ENCODE measurements at places on chromosomes 1 and 21. TPM values are rescaled to one million over a fixed set of nuclear protein-coding genes. Genes with fewer than 3 reads are reported as not detected.

The C1orf56 gene
- 0.85 TPM for total RNA-seq

The ELK4 gene
- 6.5 TPM for total RNA-seq

The CFHR3 gene
- not detected for total RNA-seq

The DSCAM gene
- under 0.01 TPM for total RNA-seq

The PLA2G2C gene
- total RNA-seq = not detected

Measured in smooth muscle cell of bladder (primary cell).